NK-92 treated with Interleukin-12 subunit alpha and Interleukin-12 subunit beta, amount 100 ng/mL, for 24 hours (cell line): ENCODE measurements at places on chromosomes 12 and 14.

- DNase-seq = no peak
Observed at GRCh38 chr12:124675881-124676713, 108.7 kb upstream of the NCOR2 start.

DNA sequence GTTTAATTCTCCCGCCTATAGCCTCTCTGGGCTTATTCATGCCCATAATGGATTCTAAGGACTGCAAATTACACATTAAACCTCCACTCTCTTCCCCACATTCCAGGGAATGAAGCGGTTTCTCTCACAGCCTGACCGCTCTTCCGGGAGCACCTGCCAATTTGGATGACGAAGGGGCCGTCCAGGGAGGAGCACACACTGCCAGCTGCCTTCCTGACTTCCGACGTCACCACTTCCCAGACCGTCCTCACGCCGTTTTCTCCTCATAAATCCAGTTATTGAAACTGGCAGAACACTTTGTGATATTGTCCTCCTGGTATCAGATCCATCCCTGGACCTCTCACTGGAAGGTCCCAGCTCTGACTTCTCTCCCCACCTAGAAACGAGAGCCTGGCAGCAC, 87.6 kb downstream of the GCH1 start:
- no peak for DNase-seq

DNA sequence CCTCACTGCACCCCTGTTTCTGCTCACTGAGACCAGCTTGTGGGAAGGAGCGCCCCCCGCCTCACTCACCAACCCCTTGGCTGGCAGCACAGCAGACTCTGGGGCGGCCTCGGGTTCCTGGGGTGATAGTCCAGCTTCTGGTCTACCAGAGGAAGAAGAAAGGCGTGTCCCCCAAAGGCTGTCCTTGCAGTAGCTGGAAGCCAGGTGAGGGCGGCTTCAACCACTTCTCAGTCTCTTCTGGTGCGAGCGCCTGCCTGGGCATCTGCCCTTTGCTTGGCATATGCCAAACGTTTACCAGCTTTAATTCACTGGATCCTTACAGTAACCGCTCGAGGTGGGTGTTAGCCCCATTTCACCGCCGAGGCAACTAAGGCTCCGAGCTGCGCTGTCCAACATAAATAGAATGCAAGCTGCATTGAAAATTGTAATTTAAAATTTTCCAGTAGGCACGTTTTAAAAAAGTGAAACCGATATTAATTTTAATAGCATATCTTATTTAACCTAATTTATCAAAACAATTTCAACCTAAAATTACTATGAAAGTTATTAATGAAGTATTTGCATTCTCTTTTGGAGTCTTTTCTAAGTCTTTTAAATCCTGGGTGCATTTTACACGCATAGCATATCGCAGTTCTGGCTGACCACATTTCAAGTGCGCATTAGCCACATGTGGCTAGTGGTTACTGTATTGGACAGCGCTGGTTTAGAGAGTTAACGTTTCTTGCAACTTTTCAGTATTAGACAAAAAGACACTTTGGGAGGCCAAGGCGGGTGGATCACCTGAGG, 872 bp downstream of the FAM177A1 start:
- peak; percentile 68 for DNase-seq

DNA sequence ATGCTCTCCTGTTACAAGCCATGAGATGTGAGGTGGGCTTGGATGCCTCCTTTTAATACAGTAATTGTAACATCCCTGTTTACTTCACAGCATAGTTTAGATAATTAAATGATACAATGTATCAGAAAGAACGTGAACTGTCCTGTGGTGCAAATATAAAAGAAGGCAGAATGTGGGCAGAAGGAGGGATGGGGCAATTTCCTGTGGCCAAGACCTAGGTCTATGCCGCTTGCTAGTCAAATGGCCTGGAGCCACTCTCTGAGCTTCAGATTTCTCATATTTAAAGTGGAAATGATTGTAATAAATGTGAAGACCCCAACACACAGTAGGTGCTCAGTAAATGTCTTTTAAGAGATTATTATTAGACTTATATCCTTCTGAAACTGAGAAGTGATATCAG, 24.0 kb upstream of the EVL start:
- DNase-seq = no peak

- DNase-seq = no peak
Observed at GRCh38 chr14:95535226-95536021, 574 bp downstream of the GLRX5 start.

- DNase-seq = no peak
Observed at GRCh38 chr12:13060581-13060980, 16.4 kb downstream of the FAM234B start.

DNA sequence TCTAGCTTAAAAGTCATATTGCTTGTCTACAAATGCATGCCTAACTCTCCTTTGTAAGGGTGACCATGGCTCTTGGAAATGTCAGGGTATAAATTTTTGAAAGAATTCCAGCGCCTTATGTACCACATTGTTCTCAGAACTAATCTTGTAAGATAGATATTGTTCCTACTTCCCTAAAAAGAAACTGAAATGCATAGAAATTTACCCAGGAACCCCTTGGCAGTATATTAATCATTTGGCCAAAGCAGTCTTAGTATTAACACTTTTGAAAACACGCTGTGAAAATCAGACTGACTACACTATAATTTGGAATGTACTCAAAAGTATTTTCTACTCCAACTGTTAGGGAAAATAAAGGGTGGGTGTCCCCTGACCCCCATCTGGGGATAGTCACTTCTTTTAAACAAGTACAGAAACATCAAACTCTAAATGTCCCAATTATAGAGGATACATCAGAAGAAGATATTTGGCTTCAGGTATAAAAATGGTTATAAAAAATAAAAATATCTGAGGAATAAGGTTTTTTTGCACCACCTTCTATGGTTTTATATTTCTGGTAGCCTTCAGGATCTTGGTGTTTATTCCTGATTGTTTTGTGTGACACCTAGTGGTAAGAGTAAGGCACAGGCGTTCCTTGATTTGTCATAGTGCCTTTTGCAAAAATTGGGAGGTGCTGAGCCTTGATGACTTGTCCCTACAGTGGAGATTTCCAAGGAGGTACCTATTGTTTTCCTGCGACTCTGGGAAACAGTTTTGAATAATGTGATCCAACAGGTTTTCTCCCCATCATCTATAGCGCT, 2.2 kb upstream of the NFKBIA start:
- no peak for DNase-seq

GRCh38 chr14:51692646-51693045, 40.9 kb downstream of the FRMD6 start:
- no peak for DNase-seq

- no peak for DNase-seq
Observed at GRCh38 chr14:20632448-20632830, 9.1 kb downstream of the OR6S1 start.

DNA sequence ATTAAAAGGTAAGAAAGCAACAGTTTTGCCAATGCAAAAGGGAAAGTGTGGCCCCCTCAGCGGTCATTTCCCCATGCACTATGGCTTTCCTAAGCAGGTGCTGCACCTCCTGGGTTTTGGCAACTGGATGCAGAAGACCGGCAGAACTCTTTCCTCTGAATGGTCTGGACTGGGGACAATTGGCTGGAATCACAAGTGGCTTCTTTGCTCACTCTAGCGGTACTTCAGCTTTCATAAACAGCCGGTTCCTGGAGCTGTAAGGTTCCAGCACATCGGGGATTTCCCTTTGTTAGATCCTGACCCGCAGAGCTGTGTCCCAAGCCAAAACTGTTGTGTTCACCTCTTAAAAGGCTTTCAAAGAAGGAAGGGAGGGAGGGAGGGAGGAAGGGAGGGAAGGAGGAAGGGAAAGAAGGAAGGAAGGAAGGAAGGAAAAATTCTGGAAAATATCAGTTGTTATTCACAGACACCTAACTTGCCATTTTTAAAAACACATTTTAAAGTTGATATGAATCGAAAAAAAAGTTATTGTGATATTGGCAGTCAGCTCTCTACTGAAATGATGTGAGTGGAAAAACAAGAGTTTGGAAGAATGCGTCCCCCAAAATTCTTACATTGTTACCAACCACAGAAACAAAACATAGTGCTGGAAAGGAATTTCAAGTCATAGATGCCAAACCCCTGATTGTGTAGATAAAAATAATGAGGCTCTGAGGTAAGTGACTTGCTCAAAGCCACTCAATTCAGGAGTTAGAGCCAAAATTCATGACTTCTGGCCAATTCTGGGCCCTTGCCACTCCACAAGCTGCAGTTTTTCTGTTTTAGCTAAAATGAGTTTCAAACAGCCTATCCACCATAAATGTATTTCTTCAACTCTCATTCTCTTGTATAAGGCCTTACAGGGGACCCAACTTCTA, 220.6 kb upstream of the HMGA2 start:
- no peak for DNase-seq

GRCh38 chr12:107917912-107918800, 143.7 kb downstream of the ASCL4 start:
- DNase-seq = no peak

- peak; percentile 4 for DNase-seq
Observed at GRCh38 chr12:66409195-66409871, 107.0 kb downstream of the HELB start.

DNA sequence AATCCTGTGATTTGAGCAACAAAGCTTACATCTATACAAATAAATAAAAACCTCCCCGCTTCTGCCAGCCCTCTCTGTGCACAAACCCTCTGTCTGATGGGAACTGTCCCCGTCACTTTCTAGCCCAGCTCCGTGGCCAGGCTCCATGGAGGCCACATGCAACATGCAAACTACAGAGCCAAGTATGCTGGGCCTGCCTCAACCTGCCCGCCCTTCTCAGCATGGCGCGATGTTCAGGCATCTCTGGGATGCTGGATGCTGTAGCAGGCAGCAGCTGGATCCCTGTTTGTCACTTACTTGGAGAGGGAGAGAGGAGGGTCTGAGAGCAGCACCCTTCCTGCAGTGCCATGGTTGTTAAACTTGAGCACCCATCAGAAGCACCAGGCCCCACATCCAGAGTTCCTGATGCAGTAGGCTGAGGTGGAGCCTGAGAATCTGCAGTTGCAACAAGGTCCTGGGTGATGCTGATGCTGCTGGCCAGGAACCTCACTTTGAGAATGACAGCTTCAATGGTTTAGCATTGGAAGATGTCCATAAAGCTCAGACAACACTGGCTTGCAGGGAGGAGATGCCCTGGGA, 32.4 kb downstream of the CLMN start:
- DNase-seq = no peak
